Stimulated activated CD4-positive, alpha-beta T cell treated with anti-CD3 and anti-CD28 coated beads, Interleukin-12 subunit alpha, Interleukin-12 subunit beta, amount 100 ng/mL, for 24 hours (primary cell): ENCODE measurements at places on chromosomes 13 and 19.
A peak's percentile ranks its signal among the peaks of the same experiment; 100 is the strongest.

GRCh38 chr19:38985262-38985661 lies 9.7 kb upstream of the FBXO17 start:
- DNase-seq: no peak

DNA sequence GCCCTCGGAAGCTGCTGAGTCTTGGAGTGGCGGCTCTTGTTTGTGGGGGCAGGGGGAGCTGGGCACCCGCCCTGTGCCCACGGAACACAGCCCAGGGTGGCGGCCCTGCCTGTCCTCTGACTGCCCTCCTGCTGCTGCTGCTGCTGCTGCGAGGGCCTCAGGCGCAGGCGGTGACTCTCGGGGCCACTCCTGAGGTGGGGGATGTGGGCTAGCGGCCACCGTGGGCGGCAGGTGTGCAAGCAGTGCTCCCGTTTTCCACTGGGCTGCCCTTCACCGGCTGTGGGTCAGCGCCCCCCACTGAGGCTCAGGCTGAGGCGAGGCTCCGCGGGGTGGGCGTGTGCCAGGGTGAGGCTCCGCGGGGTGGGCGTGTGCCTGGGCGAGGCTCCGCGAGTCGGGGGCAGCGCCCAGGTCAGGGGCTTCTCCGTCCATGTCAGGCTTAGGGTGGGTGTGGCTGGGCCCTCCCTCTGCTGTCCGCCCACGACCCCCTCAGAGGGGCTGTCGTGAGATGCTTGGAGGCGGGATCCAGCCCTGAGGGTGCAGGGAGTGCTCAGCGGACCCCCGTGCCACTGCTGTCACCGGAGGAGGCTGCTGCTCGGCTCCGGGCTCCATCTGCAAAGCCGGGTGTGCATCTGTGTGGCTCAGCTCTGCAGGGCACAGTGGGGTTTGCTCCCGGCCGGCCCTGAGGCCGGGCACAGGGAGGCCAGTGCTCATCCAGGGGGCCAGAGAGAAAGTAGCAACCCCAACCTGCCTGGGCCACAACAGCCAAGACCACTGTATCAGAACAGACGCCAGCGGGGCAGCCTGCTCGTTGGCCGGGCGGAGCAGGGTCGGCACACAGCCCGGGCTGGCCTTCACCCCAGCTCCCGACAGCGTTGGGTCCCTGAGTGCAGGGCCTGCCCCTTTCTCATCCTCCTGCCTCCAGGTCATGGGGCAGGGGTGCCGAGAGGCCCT lies 14.5 kb downstream of the CSNK1G2 start:
- DNase-seq: no peak

GRCh38 chr19:34336781-34337271 lies 28.2 kb upstream of the GPI start:
- no peak for DNase-seq

GRCh38 chr19:35378356-35378755 lies 7.5 kb downstream of the GPR42 start:
- DNase-seq: no peak

DNA sequence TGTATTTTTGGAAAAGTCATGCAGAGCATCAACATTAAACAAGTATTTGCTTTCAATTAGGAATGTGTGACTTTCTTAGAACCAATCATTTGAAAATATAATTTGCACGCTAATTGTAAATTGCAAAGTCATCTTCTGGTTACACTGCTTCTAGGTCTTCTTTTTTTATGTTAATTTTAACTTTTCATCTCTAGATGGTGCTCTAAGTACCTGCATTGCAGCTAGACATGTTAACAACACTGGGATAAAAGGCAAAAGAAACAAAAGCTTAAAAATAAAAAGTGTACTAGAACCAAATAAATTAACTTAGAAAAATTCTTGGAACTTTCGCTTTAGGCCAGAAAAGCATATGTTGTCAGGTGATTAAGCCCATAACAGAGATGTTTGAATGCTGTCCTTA lies 2758.2 kb downstream of the PCDH9 start:
- DNase-seq: no peak

GRCh38 chr19:11807099-11807380 lies 7.0 kb upstream of the ZNF440 start:
- no peak for DNase-seq

GRCh38 chr13:50261130-50261901 lies 246.1 kb downstream of the KCNRG start:
- DNase-seq: no peak

DNA sequence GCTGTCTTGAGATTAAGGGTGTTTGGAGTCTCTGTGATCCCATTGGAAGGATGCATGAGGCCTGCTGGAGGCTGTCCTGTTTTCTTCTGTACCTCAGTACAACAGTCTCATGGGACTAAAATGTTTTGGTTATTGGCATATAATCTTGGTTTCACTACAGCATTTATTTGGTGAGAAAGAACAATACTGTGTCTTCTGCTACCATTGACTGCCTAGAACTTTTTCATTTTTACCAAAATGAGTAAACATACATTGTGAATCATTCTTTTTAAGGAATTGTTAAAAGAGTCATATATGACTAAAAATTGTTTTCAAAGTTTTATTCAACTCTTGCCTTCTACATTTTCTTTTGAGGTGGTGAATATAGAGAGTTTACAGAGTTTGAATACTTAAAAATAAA lies 459.8 kb downstream of the GPC6 start:
- no peak for DNase-seq

- no peak for DNase-seq
Measured at GRCh38 chr13:73497430-73497829, 438.6 kb downstream of the KLF5 start.

DNA sequence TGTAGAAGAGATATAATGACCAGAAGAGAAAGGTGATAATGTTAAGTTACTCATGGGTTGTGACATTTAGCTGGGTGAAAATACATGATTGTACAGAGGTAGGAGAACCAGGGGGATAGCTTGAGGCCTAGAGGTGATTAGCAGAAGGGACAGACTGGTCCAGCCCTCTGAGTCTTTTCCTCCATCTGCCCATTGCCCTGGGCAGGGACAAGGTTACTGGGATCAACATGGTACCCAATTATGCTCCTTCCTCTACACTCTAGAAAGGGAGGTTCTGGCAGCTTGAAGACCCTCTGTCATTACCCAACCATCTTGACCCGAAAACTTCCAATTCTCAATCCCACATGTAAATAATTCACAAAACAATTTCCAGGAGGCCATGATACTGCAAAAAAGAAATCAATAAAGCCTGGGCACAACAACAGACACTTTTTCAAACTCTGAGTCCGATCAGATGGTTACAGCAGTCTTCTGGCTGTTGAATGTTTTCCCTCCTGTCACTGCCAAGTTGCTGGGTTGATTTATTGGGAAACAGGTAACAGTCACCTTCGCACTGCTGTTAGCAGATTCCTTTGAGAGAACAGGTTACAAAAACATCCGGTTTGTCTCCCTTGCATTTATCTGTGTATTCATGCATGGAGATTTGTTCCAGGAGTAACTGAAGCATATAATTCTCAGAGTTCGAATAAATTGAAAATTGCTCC lies 239.1 kb upstream of the HTR2A start:
- no peak for DNase-seq

- DNase-seq: no peak
Measured at GRCh38 chr13:113170511-113170910, 12.1 kb downstream of the PROZ start.

DNA sequence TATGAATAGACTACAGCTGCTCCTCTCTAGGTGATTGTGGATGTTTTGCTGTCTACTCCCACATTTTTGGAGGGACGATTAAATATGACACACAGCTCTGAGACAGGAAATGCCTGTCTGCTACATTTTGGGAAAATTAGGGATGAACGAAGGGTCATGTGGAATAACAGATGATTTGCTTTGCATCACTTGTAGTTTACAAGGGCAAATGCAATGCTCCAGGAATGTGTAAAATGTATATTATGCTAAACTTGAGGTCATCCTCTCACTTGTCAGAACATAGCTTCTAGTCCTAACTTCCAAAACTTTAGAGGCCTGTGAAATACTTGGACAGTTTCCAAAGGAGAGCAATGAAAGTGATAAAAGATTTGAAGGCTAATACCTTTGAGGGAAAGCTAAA lies 284.2 kb upstream of the DACH1 start:
- DNase-seq: no peak

DNA sequence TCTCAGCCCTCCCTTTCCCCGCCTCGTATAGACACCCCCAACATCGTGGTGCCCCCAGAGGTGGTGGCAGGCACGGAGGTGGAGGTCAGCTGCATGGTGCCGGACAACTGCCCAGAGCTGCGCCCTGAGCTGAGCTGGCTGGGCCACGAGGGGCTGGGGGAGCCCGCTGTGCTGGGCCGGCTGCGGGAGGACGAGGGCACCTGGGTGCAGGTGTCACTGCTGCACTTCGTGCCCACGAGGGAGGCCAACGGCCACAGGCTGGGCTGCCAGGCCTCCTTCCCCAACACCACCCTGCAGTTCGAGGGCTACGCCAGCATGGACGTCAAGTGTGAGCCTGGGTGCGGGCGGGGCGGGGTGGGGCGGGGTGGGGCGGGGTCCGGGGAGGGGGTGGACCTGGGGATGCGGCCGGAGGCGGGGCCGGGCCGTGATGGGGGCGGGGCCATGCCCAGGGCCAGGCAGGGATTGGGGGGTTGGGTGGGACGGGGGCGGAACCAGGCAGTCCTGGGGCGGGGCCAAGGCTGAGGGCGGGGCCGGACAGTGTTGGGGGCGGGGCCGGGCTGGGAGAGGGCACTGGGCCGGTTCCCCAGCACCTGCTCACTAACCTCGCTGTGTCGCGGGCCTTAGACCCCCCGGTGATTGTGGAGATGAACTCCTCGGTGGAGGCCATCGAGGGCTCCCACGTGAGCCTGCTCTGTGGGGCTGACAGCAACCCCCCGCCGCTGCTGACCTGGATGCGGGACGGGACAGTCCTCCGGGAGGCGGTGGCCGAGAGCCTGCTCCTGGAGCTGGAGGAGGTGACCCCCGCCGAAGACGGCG lies 7.8 kb downstream of the MAG start:
- no peak for DNase-seq

DNA sequence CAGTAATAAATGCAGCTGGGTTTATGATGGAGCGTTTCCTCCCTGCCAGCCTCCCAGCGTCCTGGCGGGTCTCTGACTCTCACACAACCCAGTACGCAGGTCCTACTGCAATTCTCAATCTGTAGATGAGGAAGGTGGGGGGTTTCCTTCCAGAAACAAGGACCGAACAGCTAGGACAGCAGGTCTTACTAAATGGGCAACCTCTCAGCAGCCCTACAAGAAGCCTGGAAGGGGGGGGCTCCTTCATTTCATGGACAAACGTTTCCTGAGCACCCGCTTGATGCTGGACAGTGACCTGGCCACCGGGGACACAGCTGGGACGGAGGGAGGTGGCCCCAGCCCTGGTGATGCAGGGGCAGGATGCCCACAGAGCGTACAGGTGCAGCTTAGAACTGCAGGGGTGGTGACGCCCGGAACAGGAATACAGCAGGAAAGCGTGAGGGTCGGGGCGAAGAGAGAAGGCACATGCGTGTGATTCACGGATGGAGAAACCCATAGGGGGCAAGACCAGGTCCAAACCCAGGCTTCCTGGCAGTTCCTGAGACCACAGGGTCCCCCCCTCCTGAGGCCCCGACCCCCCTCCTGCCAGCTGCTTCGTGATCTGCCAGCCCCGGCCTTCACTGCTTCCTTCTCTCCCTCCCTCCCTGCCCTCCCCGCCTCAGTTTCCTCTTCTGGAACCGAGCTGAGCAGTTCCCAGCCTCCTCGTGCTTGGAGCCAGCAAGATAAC lies 732 bp upstream of the C2CD4C start:
- no peak for DNase-seq

GRCh38 chr19:37951816-37952210 lies 44.8 kb downstream of the SIPA1L3 start:
- DNase-seq: no peak

DNA sequence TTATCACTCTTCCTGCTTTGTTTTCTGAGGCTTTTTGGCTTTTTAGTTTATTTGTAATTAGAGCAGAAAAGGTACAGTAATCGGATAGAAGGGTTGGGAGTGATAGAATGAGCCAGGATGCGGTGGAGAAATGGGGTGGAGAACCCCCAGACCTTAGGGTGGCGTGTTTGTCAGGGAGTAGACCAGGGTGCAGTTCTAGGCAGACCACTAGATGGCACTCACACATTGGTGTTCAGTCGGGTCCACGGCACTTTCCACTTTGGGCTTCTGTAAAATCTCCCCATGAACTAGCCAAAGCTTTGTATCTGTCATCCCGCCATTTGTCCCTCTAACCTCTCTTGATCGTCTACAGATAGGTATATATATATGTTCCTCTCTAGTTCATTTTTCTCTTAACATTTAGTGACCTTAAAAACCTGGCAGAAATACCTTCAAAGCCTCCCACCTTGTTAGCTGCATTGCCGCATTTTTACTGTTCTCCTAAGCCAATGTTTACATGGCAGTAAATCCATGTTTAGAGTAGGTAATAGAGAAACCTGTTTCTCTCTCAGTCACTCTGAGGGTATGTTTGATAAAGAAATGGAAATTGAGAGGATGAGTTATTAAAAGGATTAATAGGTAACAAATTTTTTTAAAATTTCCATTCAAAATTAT lies 154.9 kb downstream of the TM9SF2 start:
- DNase-seq: peak; percentile 64

DNA sequence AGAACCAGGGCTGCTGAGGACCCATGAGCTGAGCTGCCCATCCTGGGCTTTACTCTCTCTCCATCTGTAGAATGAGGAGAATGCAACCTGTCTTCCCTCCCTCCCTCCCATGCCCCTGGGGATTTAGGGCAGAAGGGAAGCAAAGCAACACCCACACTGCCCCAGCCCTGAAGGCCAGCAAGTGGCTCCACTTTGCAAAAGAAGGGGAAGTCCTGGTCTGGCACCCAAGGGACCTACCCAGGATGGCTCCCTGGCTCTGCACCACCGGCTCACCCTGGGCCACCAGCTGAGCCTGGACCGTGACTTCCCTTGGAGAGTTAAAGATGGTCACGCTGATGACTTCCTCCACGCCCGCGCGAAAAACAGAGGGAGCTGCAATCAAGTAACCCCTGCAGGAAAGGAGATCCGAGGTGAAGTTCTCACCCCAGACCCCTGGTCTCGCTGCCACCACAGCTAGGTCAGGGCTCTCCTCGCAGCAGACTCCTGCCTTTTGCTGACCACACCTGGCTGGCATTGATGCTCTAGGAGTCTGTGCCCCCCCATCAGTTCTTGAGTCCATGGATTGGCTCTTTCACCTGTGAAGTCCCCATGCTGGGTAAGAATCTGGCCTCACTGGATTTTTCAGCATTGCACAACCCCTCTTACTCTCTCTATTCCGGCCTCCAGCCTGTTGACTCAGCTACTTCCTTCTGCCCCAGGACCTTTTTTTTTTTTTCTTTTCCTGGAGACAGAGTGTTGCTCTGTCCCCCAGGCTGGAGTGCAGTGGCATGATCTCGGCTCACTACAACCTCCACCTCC lies 4.6 kb downstream of the CPAMD8 start:
- no peak for DNase-seq

- no peak for DNase-seq
Measured at GRCh38 chr13:37596805-37597204, 1.8 kb downstream of the POSTN start.

- DNase-seq: no peak
Measured at GRCh38 chr13:30720172-30720869, 15.0 kb upstream of the ALOX5AP start.

DNA sequence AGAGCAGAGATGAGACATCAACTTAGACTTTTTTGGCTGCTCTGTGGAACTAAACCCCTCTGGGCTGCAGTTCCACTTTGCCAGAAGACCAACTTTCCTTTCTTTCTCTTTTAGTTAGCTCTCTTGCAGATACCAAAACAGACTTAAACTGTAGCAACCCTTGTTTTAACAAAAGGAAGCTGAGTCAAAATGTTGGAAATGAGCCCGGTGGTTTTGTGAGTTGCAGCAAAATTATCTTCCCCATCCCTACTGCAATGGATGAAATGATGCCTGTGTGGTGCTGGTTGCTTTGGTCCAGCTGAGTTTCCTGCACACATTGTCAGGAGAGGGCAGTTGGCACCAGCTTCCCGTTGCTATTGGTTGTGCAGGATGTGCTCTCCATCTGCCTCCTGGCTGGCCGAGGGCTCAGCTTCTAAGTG lies 115.3 kb downstream of the LRCH1 start:
- no peak for DNase-seq

- DNase-seq: no peak
Measured at GRCh38 chr13:112532837-112533745, 54.9 kb downstream of the TUBGCP3 start.
